H54 (cell line): ENCODE measurements at places on chromosomes 1 and 21.

- DNase-seq = no peak
Measured at GRCh38 chr1:167882376-167882775, 31.6 kb downstream of the ADCY10 start.

GRCh38 chr1:202807451-202807925, 733 bp downstream of the KDM5B start:
- peak; percentile 70 for DNase-seq

GRCh38 chr1:2826736-2827292, 25.3 kb upstream of the TTC34 start:
- DNase-seq = no peak

GRCh38 chr1:238606457-238606856, 715.7 kb upstream of the ZP4 start:
- no peak for DNase-seq

DNA sequence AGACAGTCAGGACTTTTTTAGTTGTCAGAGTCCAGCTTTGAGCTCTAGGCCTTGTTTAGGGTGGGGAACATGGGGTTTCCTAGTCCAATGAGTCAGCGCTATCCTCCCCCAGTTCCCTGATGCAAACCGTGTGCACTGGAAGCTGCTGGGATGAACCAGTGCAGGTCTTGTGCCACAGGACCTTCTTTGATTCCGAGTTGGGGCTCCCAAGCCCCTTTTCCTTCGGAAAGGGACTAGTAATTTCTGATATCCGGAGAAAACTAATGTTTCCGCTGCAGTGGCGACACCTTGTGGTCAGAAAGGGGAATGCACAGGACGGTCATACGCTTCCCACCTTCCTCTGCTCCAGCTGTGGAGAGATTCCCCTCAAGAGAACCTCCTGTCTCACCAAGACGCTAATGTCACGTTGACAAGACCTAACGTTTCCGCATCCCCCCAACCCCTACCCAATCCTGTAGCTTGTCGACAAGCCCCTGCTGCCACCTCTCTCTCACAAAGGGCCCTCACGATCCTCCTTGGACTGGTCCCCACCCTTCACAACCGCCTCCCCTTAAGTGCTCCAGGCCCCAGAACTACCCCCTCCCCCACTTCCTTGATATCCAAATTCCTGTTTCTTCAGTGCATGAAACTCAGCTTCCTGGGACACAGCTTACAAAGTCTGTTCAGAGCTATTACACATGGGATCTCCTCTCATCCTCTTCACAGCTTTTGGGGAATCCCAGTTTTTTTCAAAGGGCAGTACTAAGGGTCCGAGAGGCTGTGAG, 30.9 kb downstream of the GPA33 start:
- peak; percentile 47 for DNase-seq

GRCh38 chr1:56490619-56491018, 88.7 kb downstream of the PLPP3 start:
- no peak for DNase-seq

- no peak for DNase-seq
Measured at GRCh38 chr1:168734271-168734670, 5.3 kb upstream of the DPT start.

DNA sequence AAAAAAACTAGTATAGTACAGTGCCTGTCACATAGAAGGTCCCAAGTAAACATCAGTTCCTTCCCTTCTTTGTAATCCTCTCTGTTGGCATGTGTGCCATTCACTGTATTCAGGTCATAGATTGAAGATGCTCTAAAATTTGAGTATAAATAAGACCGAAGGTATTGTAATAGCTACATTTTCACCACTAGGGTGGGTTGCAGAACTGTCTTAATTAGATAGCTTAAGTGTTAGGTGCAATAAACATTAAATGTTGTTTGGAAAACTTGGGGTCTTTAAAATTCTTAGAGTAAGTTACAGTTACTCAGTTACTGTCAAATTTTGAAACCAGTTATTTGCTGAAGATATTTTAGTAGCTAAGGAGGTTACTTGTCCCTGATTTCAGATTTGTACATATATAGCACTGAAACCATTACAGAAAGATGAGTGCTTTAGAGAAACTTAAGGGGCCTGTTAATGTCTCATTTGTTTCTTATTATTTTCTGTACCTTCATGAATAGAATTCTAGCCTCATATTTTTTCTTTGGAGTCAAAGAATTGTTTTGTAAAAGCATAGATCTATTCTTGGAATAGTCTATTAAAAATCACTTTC, 24.3 kb downstream of the PER3 start:
- no peak for DNase-seq

DNA sequence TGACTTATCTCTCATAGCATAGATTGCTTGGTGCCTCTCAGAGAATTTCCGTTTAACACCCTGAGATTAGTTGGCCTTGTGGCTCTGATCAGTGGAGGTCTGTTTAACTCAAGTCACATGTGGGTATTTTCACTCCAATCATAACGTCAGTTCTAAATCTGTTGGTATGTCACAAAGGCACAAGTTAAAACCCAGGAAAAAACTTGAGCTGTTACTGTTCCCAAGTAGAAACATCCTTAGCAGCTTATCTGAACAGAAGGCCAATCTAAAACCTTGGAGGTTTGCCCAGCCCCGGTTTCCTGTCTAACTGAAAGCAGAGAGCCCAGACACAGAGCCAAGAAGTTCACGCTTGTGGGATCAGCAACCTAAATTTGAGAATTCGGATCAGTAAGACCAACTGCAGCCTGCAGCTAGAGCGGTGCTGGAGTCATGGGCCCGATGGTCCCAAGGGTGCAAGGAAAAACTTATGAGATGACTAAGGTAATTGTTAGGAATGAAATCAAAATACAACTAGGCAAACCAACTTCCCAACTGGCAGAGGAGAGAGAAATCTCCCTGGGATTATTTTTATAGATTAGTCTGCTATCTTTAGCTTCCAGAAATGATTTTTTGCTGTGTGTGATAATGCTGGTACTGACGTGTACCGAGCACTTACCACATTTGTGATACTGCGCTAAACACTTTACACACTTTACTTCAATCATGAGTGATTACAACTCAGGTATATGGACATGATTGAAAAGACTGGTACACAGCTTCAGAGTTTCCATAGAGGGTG, 90.2 kb upstream of the C1orf21 start:
- no peak for DNase-seq

DNA sequence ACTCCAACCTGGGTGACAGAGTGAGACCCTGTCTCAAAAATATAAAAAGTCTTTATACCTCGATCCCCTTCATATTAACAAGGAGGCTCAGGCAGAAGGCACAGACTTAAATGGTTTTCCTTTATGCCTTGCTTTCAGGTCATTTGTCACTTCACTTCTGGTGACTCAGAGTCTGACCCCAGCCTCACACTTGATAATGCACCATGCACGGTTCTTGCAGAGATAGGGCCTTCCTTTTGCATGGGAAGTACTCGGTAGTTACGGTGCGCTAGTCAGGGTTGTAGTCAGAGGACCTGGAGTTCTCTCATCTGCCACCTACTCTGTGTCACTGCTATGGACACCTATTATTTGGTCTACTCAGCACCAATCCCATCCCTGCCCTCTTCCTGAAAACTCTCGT, 43.6 kb upstream of the BMP8B start:
- no peak for DNase-seq

DNA sequence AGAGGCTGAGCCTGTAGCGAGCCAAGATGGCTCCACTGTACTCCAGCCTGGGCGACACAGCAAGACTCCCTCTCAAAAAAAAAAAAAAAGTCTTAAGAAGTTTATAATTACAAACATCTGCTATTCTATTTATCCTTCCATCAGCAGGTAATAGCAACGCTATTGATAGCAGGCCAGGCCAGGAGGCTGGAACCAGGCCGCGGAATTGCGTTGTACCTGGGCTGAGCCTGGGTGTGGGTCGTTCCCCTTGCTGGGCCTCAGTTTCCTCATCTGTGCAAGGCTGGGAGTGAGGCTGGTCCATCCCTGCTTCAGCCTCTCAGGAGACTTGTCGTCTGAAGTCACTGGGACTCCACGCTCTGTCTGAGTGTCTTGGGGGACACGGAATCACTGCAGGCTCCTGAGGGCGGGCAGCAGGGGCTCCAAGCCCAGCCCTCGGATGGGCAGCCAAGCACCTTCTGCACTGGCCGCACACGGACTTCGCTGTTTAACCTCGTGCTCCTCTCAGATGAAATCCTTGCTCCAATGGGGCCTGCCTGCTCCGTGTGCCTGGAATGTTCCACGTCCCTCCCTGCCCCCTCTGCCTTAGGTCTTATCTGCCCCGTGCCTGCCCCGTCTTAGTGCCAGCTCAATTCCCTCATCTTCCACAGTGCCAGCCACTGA, 103.9 kb upstream of the C1orf174 start:
- DNase-seq = no peak

DNA sequence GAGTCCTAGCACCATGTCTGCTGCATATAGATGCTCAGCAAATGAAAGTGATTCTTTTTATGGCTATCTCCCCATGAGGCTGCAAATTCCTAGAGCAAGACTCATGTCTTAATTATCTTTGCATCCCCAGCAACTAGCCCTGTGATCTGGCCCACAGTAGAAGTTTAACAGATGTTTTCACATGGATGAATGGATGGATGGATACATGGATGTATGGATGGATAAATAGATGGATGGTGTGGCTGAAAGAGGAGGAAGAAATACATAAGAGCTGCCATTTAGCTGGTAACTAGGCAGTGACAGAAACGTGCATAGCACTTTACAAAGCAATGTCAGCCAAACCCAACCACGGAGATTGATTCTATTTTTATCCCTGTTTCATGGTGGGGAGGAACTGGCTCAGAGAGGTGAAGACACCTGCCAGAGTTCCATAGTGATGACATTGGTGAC, 32.7 kb upstream of the ZBTB40 start:
- no peak for DNase-seq

DNA sequence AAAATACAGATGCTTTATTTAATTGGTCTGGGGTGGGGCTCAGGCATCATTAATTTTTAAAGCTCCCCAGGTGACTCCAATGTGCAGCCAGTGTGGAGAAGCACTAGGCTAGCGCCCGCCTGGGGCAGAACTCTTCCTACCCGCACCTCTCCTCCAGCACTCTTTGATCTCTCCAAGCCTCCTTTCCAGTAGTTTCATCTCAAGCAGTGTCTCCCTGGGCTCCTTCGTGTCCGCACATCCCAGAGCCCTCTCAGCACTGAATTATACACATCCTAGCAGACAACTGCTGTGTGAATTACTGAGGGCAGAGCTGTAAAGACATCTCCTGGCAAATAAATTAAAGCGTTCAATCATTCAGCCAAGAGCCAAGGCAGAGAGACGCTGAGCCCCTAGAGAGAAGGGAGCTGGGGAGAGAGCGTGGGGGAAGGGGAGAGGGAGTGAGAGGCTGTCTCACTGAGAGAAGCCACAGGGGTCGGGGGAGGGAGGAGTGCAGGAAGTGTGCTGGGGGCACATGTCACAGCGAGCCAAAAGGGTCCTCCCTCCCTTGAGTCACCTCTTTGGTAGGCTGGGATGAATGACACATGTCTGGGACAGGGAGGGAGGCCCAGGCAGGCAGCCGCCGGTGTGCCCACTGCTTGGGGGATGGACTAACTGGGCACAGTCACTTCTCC, 21.0 kb upstream of the PARP1 start:
- no peak for DNase-seq

DNA sequence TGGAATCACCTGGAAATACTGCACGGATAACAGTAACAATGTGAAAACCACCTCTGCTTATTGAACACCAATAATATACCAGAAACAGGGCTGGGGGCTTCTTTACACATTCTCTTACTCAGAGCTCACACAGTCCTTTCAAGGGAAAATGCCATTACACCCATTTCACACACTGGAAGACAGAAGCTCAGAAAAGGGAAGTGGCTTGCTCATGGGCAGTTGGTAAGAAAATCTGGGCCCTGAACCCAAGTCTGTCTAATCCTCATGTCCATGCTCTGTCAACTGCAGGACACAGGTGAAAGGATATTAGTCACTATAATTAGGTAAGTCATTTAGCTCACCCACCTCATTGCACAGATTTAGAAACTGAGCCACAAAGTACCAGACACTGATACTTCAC, 18.6 kb downstream of the C8A start:
- no peak for DNase-seq

GRCh38 chr1:165073185-165074007, 283.1 kb downstream of the LMX1A start:
- DNase-seq = peak; percentile 19

- DNase-seq = peak; percentile 56
Measured at GRCh38 chr1:26900001-26900814, at the start of gene GPATCH3. Gene GPATCH3, minus strand, starts transcription at chr1:26900467. Its CDS starts 25 bp downstream, at chr1:26900442.

- DNase-seq = no peak
Measured at GRCh38 chr1:149844650-149845255, 54.6 kb upstream of the BOLA1 start.

DNA sequence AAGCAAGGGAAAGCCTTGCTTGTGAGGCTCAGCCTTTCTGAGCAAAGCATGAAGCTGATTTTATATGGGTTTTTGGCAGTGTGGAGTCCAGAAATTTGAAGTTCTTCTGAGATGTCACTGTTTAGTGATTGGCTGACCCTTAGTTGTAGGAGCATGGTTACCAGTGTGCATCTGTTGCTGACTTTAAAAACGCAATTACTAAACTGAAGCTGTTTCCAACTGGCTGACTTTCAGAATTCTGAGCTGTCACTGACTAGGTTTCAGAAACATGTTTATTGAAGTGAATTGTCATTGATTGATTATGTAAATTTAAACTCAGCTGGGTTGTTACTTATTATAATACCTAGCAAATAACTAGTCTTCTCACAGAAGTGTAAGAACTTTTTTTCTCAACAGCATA, 89.4 kb downstream of the PDE4B start:
- DNase-seq = no peak

GRCh38 chr21:40531431-40532110, 315.4 kb downstream of the DSCAM start:
- no peak for DNase-seq

GRCh38 chr1:156641761-156642264, at the start of gene BCAN:
Gene BCAN, plus strand, starts transcription at chr1:156642117. Its CDS starts 3,938 bp downstream, at chr1:156646055.
- no peak for DNase-seq

GRCh38 chr1:15559189-15559810, 25.6 kb downstream of the AGMAT start:
- no peak for DNase-seq

- DNase-seq = no peak
Measured at GRCh38 chr1:82944822-82945221, 1054.1 kb downstream of the TTLL7 start.

DNA sequence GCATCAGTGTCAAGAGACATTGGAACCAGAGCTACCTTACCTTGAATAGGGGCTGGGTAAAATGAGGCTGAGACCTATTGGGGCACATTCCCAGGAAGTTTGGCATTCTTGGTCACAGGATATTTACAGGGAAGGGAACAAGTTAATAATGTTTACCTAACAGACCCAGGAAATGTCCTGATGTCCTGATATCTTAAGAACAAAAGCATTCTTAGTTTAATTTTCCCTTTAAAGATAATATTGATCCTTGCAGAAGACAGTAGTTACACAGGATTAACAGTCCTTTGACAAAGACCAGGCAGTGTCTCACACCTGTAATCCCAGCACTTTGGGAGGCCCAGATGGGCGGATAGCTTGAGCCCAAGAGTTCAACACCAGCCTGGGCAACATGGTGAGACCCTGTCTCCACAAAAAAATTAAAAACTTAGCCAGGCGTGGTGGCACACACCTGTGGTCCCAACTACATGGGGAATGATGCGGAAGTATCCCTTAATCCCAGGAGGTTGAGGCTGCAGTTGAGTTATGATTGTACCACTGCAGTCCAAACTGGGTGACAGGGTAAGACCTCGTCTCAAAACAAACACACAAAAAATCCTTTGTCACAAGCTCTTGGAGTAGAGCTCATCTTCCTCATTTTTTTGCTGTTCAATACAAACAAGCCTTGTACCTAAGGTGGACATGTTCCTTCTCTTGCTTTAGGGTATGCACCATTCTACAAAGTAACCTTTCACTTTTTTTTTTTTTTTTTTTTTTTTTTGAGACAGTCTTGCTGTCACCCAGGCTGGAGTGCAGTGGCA, 1.3 kb upstream of the TOMM20 start:
- no peak for DNase-seq

- DNase-seq = no peak
Measured at GRCh38 chr1:103448560-103448959, 76.9 kb upstream of the RNPC3 start.
